ENCODE measurements at places on chromosomes 5 and 9.

GRCh38 chr9:135536216-135536615 lies 9.7 kb upstream of the OBP2A start:
- no peak for DNase-seq

GRCh38 chr5:133458435-133458834 lies 153.9 kb downstream of the FSTL4 start:
- DNase-seq = no peak

DNA sequence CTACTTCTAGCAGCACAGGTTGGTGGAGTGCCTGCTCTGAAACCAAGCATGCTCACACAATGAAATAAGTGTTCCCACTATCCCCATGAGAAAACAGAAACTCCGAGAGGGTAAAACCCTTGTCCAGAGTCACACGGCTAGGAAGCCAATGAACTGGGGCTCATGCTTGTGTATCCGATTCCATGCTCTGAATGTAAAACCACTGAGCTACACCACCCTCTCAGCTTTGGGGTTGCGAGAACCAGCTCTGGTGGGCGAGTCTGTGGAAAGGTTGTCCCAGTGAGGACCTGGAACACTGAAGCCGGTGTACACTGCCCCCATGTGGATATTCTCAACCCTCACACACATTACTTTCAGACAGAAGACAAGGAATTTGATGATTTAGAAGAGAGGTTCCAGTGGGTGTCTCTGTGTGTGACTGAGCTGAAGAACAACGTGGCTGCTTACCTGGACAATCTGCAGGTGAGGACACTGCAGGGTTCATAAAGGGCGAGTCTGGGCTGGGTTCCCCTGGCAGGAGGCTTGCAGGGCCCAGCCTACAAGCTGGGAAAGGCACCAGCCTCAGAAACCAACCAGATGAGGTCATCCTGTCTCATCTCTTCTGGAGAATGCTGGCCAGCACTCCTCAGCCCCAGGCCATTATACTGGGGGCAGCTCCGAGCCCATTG lies 37.4 kb downstream of the ARHGEF37 start:
- no peak for DNase-seq

DNA sequence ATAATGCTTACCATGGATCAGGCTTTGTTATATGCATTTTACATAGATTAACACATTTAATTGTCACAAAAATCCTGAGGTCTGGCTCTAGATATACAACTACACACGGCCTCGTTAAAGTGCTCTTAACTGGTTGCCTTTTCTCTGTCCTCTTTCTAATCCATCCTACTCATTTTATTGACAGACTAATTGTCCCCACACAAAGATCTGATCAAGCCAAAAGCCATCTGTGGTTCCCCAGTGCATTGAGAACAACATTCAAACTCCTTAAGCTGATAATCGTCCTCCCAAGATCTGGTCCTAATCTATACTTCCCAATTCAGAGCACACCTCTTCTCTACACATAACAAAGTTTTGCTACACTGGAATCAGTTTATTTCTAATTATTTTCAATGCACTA lies 23.9 kb upstream of the PPP2R2B start:
- no peak for DNase-seq

GRCh38 chr5:39835371-39835770 lies 410.6 kb upstream of the DAB2 start:
- no peak for DNase-seq

GRCh38 chr9:115367780-115368525 lies 250.0 kb upstream of the TNC start:
- DNase-seq = no peak

DNA sequence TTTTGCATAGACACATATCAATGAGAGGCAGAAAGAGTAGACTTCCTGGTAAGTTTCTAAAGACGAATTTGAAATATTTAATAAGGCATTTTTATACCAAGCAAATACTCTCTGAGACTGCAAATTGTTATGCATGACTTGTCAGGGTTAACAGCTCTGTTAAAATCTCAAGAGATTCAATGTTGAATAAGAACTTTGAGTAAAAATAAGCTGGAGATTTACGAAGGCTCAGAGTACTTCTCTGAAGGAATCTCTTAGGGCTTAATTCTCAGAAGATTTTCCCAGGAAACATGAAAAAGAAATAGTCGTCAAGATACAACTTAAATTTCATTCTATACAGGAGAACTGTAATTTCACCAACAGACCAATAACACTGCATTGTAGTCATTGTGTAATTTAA lies 259.4 kb downstream of the CDH18 start:
- DNase-seq = no peak

- no peak for DNase-seq
These were observed 139.0 kb downstream of the ARHGEF28 start for GRCh38 chr5:73764996-73765395.

GRCh38 chr5:154164249-154164581 lies 26.3 kb upstream of the GALNT10 start:
- no peak for DNase-seq

GRCh38 chr5:141686648-141687416 lies 4.8 kb upstream of the ARAP3 start:
- DNase-seq = no peak

DNA sequence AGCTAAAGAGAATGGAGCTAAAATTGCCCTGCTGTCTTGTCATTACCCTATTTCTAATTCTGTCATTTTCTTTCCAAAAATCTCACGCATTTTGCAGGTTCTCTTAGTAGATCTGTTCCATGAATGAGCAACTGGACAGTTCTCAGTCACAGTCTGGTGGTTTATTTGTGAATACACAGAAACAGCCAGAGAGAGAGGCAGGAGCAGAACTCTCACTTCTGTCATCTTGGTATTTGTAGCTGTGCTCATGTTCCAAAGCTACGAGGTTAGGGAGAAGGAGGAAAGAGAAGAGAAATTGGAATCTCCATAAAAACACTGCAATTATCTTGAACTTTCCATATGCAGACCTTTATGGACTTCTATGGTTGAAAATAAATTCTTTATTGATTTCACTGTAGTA lies 118.0 kb upstream of the OR13F1 start:
- DNase-seq = no peak

GRCh38 chr5:56045469-56045868 lies 50.7 kb upstream of the IL6ST start:
- no peak for DNase-seq

DNA sequence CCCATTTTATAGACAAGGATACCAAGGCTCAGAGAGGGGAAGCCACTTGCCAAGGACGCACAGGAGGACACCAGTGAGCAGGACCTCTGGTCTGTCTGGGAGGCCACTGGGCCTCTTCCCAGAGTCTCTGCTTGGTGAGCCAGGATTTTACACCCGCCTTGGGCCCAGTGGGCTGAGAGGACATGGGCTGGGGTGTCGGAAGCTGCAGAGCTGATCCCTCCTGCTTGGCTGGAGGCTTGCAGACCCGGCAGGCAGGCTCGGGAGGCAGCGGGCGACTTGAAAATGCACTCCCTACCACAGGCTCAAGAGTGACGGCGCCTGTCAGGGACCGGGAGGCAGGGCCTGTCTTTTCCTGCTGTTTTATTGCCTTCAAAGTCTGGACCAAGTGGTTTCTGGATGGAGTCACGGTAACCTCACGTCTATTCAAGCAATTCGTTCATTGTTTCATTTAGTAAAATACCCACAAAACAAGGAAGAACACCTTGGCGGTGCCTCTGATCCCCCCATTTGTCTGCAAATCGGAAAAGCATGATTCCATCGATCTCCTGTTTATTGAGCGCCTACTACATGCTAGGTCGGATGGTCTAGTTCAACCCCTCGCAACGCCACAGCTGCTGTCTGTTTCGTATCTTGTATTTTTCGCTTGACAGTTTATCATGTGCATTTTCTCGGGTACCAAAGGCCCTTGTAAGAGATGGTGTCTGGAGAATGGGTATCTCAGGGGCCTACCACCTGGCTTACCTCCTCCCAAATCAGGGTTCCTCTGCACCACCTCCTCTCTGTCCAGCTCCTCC lies 108.1 kb upstream of the IER5L start:
- DNase-seq = no peak

- no peak for DNase-seq
These were observed 593 bp downstream of the TIGD6 start for GRCh38 chr5:149999866-150000255.

GRCh38 chr5:3963652-3964051 lies 368.0 kb downstream of the IRX1 start:
- DNase-seq = no peak

- no peak for DNase-seq
These were observed 2.8 kb upstream of the ADAMTS2 start for GRCh38 chr5:179348011-179348530.

GRCh38 chr5:118611332-118611945 lies 376.9 kb downstream of the DTWD2 start:
- DNase-seq = no peak

GRCh38 chr9:77291714-77292113 lies 114.4 kb downstream of the VPS13A start:
- DNase-seq = no peak

DNA sequence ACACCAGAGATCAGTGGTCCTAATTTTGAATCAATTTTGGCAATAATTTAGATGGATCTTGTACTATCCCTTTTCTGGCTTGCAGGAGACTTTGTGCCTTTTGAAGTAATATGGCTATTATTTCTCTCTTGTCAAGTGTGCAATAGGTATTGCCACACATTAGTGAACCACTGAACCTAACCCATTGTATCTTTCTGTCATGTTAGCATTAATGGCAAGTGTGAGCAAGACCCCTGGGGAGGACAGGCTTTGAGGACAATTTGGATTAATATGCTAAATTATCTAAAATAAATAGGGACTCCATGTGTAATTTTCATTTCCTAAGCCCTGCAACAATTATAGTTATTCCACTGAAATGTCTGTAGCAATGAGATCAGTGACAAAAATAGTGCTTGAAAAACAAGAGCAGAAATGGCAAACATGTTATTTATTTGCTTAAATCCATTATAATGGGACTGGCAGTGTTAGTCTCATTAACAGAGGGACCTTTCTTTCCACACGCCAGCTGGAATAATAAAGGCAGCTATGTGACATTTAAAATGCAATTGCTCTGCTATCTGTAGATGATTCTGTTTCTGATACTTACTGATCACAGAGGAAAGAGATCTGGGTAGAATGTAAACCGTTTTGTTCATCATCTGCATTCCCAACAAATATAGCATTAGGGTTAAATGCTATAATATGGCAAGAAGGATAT lies 753.3 kb upstream of the ZNF608 start:
- no peak for DNase-seq

- DNase-seq = no peak
These were observed 7.9 kb downstream of the GDNF start for GRCh38 chr5:37831821-37832534.

GRCh38 chr9:18821788-18822187 lies 211.2 kb downstream of the SAXO1 start:
- no peak for DNase-seq

DNA sequence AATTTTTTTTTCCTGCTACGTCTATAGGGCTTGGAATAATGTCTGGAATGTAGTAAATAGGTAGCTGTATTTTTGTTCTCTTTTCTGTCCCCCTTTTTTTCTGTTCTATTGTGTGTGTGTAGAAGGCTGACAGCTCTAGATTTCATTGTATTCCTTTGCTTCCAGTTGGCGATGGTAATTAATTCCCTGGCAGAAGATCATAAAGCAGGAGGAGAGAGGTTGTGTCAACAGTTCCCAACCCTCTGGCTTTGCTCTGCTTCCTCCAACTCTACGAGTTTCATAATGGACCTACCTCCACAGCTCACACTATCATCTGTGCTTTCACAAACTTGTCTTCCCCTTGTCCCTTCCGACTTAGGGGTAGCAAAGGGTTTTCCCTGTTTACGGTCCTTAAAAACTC lies 117.9 kb upstream of the CDH18 start:
- no peak for DNase-seq

- peak; percentile 88 for DNase-seq
These were observed at the start of gene PNPLA7 for GRCh38 chr9:137550231-137550621. PNPLA7 (minus strand) TSS chr9:137550402; CDS start chr9:137550197, 205 bp downstream.

DNA sequence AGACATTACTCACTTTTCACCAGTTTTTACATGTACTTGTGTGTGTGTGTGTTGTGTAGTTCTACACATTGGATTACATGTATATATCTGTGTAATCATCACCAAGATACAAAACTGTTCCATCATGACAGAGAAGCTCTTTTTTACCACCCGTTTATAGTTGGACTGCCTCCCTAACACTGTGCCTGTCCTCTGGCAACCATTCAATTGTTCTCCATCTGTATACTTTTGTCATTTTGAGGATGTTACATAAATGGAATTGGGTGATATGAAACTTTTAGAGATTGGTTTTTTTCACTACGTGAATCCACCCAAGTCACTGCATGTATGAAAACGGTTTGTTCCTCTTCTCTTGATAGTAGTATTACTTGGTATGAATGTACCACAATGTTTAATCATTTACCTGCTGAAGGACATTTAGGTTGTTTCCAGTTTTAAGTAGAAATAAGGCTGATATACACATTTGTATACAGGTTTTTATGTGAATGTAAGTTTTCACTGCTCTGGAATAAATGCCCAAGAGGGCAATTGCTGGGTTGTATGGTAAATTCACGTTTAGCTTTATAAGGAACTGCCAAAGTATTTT lies 126.2 kb downstream of the MAPKAP1 start:
- no peak for DNase-seq
